ENCODE measurements at places on chromosomes 5 and 9.
A peak's percentile ranks its signal among the peaks of the same experiment; 100 is the strongest.

GRCh38 chr5:16536818-16537217 is 71.2 kb upstream of the ZNF622 start:
- no peak for DNase-seq

GRCh38 chr9:109442716-109443115 is 55.4 kb downstream of the PTPN3 start:
- DNase-seq: no peak

GRCh38 chr9:132630811-132631210 is 39.0 kb downstream of the DDX31 start:
- DNase-seq: no peak

GRCh38 chr5:81579262-81579924 is 171.5 kb downstream of the SSBP2 start:
- peak; percentile 10 for DNase-seq

DNA sequence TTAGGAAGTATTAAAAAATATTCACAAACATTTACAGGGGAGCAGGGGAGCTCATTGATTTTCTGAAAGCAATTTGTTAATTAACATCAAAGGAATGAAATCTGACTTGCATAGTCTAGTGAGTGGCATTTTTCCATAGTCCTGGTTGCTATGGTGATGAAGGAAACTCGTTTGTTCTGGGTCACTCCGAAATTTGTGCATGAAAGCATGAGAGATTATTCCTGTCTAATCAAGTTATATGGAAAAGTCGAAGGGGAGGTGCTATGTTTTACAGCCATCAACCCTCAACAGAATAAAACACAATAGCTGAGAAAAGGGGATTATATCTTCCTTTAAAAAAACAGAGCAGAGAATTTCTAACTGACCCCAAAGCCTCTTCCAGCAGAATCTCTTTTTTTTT is 1495.7 kb upstream of the WWC1 start:
- no peak for DNase-seq
